ENCODE measurements at places on chromosomes 13 and 19.

DNA sequence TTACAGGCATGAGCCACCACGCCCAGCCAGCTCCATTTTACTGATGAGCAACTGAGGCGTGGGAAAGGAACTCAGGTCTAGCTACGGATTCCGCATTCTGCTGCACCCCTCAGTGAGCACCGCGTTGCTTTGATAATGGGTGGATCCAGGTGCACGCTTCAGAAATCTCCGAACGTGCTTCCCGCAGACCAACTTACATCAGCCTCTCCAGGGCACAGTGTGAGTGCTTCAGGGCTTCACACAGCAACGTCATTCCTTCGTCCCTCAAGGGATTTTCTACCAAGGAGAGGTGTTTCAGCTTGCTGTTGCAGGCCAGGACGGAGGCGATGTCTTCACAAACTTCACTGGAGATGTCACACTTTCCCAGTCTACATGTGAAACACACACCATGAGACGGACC, 21.7 kb downstream of the NLRP9 start:
- DNase-seq, result no peak

GRCh38 chr13:113980489-113981064, 6.7 kb upstream of the C13orf46 start:
- no peak for DNase-seq

DNA sequence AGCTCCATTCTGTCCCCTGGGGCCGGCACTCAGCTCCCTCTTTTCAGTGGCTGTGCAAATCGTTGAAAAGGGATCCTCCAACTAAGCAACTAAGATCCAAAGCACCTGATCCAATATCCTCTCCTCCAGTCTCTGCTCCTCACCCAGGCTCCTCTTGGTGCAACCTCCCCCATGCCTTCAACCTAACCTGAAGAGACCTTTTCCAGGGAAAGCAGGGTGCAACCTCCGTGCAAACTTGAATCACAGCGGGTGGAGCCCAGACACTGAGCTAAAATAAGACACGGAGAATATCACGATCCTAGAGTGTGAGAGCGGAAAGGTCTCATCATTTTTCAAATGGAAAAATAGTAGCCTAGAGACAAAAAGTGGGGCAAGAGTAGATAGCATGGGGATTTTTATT, 8.3 kb downstream of the CACNG7 start:
- DNase-seq, result no peak

GRCh38 chr13:48944221-48944620, 31.5 kb upstream of the FNDC3A start:
- DNase-seq, result no peak

GRCh38 chr13:32650705-32651311, 64.6 kb downstream of the PDS5B start:
- DNase-seq, result no peak

- no peak for DNase-seq
These were observed 26.5 kb upstream of the SPRY2 start for GRCh38 chr13:80367473-80367872.

DNA sequence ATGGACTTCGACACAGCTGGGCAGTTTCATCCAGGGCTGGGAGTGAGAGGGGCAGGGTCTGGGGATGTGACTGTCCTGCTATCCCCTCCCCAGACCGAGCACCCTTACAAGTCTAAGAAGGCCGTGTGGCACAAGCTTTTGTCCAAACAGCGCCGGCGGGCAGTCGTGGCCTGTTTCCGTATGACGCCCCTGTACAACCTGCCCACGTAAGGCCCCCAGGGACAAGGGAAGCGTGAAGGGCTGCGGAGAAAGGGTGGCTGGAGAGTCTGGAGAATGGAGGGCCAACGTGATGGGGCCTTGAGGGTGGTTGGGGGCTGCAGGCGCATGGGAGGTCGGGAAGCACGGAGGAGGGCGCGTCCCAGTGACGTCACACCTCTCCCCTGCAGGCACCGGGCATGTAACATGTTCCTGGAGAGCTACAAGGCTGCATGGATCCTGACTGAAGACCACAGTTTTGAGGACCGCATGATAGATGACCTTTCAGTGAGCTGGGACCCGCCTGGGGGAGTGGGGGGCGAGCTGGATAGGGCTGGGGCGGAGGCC, 89.5 kb downstream of the MAP4K1 start:
- DNase-seq, result no peak

DNA sequence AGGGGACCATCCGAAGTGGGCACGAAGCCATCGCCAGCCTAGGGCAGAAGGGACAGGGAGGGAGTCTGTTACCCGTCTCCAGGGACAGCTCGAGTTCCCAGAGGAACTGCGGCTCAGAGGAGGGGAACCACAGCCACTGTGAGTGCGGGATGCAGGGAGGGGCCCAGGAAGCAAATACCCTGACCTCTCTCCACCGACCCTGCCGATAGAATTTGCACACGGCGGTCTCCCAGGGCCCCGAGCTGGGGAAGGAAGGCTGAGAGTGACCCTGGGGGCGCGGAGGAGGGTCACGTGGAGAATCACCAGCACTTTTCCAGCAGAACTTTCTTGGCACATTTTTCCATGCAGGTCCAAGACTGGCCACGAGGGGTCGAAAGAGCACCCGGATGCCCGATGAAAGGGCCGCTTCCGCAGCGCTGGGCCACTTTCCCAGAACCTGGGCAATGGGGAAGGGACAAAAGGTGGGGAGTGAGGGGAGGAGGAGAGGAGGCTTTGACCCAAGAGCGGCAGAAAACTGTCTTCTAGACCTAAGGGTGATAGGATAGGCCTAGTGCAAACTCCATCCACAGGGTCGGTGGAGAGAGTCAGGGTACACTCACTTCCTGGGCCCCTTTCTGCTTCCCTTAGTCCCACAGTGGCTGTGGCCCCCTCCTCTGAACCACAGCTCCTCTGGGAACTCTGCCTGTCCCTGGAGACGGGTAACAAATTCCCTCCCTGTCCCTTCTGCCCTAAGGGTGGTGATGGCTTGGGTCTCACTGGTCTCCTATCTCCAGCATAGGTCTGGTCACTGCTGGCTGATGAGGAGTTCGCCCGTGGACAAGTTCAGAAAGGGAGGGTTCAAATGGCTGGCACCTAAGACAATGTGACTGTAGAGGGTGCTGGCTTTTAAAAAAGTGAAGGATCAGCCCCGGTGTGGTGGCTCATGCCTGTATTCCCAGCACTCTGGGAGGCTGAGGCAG, 5.3 kb upstream of the GPR4 start:
- peak; percentile 66 for DNase-seq

- no peak for DNase-seq
These were observed 49.6 kb upstream of the ANKRD10 start for GRCh38 chr13:110964229-110965037.

DNA sequence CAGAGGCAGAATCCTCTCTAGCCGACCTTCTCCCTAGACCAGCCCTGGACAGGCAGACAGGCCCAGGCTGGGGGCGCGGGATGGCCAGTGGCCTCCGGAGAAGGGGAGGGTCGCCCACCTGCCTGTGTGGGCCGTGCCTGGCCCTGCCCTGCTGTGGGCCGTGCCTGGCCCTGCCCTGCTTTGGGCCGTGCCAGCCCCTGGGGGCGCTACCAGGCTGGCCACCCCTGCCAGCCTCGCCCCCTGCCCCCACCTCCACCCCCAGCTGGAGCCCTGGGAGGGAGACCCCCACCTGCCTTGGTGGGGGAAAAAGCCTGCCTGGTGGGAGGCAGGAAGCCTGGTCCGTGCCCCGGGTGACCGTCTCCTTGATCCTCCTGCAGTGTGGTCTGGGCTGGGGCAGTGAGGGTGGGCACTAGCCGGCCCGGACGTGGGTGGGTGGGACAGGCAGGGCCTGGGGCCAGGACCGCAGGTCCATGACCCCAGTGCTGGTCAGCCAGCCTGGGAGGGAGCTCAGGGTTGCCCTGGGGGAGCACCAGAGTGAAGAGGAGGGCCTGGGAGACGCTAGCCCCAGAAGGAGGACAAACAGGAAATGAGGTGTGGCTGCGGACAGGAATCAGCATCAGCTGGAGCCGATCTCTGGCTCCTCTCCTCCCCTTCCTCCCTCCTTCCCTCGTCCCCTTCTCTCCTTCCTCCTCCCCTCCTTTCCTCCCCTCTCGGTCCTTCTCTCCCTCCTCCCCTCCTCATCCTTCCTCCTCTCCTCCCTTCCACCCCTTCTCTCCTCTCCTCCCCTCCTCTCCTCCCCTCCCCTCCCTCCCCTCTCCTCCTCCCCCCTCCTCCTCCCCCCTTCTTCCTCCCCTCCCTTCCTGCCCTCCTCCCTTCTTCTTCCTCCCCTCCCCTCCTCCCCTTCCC, 5.1 kb upstream of the MKNK2 start:
- DNase-seq, result no peak

DNA sequence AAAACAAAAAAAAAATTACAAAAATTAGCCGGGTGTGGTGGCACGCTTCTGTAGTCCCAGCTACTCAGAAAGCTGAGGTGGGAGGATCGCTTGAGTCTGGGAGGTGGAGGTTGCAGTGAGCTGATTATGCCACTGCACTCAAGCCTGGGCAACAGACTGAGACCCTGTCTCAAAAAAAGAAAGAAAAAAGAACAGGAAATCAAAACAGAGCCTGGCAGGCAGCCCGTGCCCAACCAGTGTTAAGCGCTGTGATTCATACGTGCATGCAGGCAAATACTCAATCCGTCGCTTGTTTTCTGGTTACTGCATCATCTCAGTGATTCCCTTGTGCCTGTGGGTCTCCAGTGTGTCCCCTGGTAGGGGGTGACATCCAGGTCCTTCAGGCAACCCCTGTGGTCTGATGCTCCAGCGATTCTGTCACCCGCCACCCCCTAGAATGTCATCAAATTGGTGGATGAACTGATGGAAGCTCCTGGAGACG, 18.1 kb downstream of the DDX39A start:
- DNase-seq, result no peak

DNA sequence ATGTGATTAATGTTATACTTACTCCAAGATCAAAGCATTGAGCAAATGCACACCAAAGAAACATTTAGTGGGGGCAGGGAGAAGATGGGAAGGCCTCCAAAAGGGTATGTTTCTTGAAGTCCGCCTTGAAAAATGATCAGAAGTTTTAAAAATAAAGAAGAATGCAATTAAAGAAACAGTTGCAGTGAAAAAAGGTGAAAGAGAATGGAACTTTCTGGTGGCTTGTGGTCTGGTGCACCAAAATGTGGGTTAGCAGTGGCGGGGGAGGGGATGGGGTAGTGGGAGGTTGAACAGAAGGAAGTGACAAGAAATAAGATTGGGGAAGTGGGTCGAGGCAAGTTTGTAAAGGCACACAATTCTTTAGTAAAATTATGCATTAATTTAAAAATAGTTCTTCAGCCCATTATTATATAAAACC, 2.5 kb downstream of the LCP1 start:
- no peak for DNase-seq

- DNase-seq, result no peak
These were observed 41.4 kb downstream of the GATAD2A start for GRCh38 chr19:19446655-19447437.

DNA sequence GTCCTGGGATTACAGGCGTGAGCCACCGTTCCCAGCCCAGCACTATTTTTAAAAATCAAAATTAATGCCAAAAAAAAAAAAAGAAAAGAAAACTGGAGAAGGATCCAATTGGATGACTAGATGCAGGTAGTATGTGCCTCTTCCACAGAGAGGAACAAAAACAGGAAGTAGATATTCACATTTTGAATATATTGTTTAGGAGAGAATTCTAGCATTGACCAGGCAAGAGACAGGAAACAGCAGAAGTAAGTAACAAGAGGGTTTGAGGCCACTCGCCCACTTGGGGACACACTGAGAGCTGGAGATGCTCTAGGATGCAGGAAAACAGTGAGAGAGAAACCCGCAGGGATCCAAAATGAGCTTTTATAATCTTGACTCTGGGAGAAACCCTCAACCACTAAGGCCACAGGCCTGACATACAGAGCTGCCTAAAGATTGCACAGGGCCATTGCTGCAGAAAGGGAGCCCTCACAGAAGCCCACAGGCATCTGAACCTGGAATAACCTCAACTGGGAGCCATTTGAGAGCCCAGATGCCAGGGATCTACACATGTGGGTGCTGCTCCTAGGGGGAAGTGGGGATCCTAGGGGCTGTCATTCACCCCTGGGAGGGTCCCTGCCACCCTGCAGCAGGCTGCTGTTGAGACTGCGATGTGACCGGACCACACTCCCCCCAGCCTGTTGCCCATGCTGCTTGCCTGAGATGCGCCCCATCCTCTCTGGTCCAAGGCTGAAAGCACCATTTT, 28.2 kb downstream of the IGFL2 start:
- DNase-seq, result no peak
